ENCODE measurements at places on chromosomes 11 and 22.

- no peak for DNase-seq
These were observed 35.1 kb upstream of the PRSS23 start for GRCh38 chr11:86765203-86765602.

GRCh38 chr11:99383648-99384245, 363.0 kb downstream of the CNTN5 start:
- no peak for DNase-seq

GRCh38 chr22:37777122-37777687, 30.5 kb upstream of the GCAT start:
- no peak for DNase-seq

- no peak for DNase-seq
These were observed 18.7 kb upstream of the FBLN1 start for GRCh38 chr22:45483918-45484499.

GRCh38 chr22:29408940-29409339, 20.6 kb upstream of the AP1B1 start:
- no peak for DNase-seq

DNA sequence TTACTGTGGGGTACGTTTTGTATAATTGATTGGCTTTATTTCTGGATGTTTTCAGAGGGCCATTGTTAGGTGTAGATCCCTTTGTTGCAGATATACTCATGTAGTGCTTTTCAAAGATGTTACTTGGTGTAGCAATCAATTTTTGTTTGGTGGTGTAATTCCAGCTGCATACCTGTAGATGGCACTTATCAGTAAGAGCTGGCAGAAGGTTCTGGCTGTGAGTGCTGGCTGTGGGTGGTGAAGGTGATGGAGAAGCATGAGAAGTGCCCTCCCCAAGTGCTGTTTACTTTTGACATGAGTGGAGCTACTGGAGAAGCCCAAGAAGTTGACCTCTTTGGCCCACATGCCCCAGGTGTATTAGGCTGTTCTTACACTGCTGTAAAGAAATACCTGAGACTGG, 1074.9 kb downstream of the FAM181B start:
- DNase-seq = peak; percentile 32

- no peak for DNase-seq
These were observed 10.7 kb upstream of the SEC14L6 start for GRCh38 chr22:30557243-30557642.

- no peak for DNase-seq
These were observed 11.4 kb upstream of the WNT11 start for GRCh38 chr11:76217653-76218160.

DNA sequence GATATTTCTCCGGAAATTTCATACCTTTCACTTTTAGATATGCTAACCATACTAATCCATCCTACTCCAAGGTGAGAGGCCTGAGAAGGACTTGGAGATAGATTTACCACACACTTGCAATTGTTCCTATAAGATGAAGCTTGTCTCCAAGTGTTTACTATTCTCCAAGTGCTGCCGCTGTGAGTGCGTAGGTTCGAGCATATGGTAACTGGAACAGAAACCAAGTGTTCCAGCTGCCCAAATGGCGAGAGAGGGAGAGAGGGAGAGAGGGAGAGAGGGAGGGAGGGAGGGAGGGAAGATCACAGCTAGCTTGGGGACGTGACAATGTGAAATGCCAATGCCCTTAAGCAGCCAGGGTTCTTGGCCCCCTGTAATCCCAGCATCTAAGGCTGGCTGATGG, 21.5 kb downstream of the ASCC2 start:
- no peak for DNase-seq

DNA sequence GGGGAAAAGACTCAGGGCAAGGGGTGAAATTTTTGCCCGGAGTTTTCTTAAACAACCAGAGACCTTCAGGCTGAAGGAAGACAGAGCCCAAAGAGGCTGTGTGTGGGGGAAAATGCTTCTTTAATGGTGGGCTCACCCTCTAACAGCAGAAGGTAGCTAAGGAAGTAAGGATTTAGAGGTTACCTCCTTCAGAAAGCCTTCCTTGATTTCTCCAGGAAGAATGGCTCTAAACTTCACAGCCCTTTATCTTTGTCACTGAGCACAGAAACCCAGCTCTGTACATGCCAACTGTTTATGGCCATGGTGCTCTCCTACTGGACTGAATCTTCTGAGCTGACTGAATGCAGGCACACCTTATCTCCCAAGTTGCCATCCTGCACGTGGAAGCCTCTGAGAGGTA, 196.0 kb downstream of the TENM4 start:
- DNase-seq = no peak

Data from SK-N-DZ (cell line).